ENCODE measurements at places on chromosomes 2 and 18.

DNA sequence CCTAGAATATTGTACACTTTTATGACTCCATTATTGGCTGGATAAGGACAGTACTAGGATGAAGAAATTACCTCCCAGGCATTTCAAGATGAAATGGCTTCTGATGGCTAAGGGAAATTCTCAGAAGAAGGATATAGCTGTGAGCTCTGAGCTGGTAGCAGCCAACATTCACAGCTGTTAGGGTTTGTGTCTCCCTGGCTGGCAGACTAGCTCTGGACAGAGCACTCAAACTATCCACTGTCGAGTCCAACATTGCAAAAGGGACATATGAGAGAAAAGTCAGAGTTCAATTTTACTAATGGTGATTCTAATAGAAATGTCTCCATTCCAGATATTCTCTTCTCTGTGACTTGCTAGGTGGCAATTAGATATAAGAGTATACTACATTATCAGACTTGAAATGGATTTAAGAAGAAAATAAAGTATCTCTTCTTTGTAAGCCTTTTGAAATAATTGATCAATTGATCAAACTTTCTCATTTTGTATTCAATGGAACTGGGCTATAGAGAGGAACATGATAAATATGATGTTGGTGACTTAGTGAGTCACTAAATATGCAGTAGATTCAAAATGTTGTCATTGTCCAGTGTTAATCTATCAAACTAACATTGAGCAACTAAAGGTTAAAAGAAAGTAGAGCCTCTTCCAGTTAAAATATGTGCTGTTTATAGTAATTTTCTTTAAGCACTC, 1920.3 kb downstream of the SUCLG1 start:
- no peak for DNase-seq

GRCh38 chr2:76808732-76809131, 713.4 kb downstream of the LRRTM4 start:
- DNase-seq, result no peak

DNA sequence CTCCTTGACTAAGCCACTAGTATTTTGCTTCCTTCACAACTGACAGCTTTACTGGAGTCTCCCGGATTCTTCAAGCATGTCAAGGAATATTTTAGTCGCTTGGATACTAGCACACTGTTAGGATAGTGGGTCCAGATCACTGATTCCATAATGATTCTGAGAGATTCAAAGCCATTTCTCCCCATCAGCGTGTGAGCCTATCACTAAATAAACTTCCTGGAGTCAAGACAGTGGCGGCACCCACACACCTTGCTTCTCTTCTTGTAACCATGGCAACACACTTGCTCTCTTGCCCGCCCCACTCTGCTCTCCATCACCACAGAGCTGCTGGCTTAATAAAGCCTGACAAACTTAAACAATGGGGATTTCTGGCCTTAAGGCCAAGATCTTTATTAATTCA, 245.1 kb downstream of the LRRTM1 start:
- DNase-seq, result no peak

GRCh38 chr18:519019-519879, 18.7 kb upstream of the COLEC12 start:
- DNase-seq, result no peak

GRCh38 chr2:12417786-12418185, 298.9 kb upstream of the TRIB2 start:
- DNase-seq, result no peak

- no peak for DNase-seq
Observed at GRCh38 chr2:129318581-129319421, 660.7 kb upstream of the RAB6C start.

GRCh38 chr2:85802354-85803103, 48.7 kb downstream of the ATOH8 start:
- DNase-seq, result no peak

GRCh38 chr2:74186038-74186437, 7.4 kb upstream of the MOB1A start:
- DNase-seq, result no peak

DNA sequence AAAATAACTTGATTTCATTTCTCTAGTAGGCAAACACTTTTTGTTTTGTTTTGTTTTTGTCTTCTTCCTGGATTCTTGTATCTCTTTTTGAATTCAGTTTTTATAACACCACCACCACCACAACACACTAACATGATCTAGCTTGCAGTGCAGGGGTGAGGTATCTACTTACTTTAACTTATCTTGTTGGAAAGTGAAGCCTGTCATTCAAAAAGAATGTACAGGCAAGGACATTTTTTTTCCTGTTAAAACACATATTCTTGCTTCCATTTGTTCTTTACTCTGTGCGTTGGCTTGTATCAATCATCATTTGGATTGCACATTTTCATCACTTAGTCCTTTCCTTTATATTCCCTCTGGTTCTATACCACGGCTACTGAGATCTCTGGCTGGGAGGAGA, 824.2 kb downstream of the PLCL1 start:
- DNase-seq, result no peak

- no peak for DNase-seq
Observed at GRCh38 chr2:207238831-207239701, 73.3 kb upstream of the KLF7 start.

GRCh38 chr2:43057026-43057741, 169.2 kb downstream of the ZFP36L2 start:
- DNase-seq, result no peak

GRCh38 chr2:34161549-34161948, 562.5 kb upstream of the FAM98A start:
- no peak for DNase-seq

- DNase-seq, result no peak
Observed at GRCh38 chr2:69119104-69119894, 106.3 kb downstream of the ANTXR1 start.

- peak; percentile 9 for DNase-seq
Observed at GRCh38 chr2:203569677-203570316, 34.7 kb upstream of the RAPH1 start.

GRCh38 chr18:73758446-73758845, 389.2 kb downstream of the FBXO15 start:
- DNase-seq, result no peak

DNA sequence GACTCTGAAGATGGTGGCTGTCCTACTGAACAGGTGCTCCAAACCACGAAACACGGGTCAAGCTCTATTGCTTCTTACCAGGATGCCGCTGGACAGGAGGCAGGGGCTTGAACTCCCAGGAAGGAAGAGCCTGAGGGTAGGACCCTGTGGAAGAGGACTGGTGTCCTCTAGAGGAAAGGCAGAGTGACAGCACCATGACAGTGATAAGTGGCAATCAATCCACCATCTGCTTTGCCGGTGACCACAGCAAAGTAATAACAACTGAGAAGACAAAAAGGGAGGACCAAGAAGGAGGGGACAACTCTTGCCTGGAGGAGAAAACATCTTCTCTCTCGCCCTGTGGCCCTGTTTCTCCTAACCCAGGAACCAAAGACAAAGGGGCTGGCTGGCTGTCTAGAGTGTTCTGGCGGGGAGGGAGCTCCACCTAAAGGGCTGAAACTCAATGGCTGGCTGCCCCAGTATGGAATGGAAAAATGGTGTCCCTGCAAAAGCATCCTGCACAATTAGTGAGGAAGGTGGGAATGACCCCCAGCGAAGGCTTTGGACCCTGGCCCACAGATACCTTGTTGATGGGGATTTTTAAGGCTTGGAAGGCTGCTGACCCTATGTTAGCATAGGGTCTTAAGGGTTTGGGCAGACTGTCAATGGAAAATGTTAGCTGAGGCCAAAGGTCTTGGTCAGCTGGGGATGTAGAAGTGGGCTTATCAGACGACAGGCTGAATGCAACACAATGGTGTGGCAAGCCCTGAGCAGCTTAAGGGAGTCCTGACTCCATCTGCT, 35.4 kb downstream of the PROC start:
- DNase-seq, result no peak

DNA sequence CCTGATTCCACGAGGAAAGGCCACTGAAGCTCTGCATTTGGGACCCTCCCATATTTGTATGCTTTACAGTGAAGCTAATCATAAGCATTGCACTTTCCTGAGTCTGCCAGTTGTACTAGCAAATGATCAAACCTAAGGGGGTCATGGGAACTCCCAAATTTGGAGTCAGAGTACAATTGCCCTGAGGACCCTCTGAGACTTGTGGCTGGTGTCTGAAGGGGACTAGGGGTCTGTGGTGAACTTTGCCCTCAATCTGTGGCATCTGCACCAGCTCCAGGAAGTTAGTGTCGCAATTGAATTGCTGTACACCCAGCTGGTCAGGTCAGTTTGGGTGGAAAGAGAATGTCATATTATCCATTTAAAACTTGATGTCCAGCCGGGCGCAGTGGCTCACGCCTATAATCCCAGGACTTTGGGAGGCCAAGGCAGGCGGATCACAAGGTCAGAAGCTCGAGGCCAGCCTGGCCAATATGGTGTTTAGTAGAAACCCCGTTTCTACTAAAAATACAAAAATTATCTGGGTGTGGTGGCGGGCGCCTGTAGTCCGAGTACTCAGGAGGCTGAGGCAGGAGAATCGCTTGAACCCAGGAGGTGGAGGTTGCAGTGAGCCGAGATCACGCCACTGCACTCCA, 18.1 kb downstream of the SOWAHC start:
- no peak for DNase-seq

GRCh38 chr18:13895505-13896033, 19.8 kb downstream of the MC2R start:
- DNase-seq, result no peak

DNA sequence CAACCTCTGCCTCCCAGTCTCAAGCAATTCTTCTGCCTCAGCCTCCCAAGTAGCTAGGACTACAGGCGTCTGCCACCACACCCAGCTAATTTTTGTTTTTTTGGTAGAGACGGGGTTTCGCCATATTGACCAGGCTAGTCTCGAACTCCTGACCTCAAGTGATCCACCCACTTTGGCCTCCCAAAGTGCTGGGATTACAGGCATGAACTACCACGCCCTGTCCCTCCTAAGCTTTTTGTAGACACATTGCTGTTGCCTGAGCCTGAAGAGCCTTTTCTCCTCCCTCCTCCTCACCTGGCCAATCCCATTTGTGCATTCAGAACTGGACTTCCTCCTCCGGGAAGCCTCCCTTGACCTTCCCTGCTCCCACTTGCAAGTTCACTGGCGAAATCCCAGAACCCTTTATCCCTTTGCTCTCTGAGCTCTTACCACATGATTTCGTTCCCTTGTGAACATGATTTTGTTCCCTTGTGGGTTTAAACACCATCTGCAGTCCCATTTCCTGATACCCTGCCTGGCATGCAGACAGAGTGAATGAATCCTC, 2.6 kb downstream of the C2orf72 start:
- DNase-seq, result no peak

- no peak for DNase-seq
Observed at GRCh38 chr2:112776113-112776512, 8.2 kb downstream of the IL1A start.

GRCh38 chr2:27379383-27379835, 1.1 kb downstream of the ZNF513 start:
- no peak for DNase-seq
